Cerebellar nuclear complex (tissue), 1 donor: ENCODE measurements at places on chromosomes 1 and 21.

GRCh38 chr1:92485381-92486250, 1.1 kb downstream of the GFI1 start:
- no peak for DNase-seq

GRCh38 chr1:55820501-55820900, 605.3 kb upstream of the USP24 start:
- DNase-seq = no peak

GRCh38 chr1:236395947-236396664, 2.0 kb downstream of the EDARADD start:
- DNase-seq = no peak

GRCh38 chr1:202642619-202643291, 67.5 kb downstream of the SYT2 start:
- DNase-seq = no peak

DNA sequence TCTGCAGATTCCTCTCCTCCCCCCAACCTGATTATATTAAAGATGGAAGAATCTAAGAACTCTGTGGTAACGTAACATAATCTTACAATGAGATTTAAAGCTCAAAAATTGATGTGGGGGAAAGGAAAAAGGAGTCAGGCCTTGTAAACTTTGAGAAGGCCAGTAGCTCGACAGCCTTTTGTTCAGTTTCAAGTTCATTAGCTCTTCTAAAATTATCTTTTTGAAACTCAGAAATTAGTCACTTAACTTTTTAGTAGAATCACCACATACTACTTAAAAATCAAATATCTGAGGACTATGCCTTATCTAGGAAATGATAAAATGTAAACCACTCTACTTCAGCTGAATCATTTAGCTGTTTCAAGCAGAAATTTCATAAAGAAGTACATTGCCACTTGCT, 996.2 kb downstream of the AMY1C start:
- DNase-seq = no peak

DNA sequence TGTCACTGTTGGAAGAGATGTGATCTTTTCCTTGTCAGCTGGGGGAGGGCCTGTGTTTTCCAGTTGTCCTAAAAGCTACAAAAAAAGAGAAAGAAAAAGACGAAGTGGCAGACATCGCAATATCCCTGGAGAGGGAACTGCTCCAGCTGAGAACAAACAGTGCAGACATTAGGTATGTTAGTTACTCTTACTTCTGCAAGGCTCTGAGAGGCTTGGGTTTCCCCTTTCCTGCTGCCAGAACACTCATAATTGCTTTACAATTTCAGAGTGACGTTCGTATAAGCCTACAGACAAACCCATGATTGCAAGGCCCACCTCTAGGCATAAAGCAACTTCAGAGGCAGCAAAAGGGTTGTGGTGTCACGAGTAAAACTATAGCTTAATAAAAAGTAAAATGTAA, 31.1 kb downstream of the CD160 start:
- DNase-seq = no peak
